ENCODE measurements at places on chromosomes 12 and 14.

- DNase-seq, result no peak
Measured at GRCh38 chr12:2957816-2958431, 1.3 kb upstream of the TEAD4 start.

- no peak for DNase-seq
Measured at GRCh38 chr12:46577063-46577776, 204.6 kb upstream of the SLC38A2 start.

GRCh38 chr12:107657133-107657532 is 28.5 kb upstream of the PWP1 start:
- no peak for DNase-seq

DNA sequence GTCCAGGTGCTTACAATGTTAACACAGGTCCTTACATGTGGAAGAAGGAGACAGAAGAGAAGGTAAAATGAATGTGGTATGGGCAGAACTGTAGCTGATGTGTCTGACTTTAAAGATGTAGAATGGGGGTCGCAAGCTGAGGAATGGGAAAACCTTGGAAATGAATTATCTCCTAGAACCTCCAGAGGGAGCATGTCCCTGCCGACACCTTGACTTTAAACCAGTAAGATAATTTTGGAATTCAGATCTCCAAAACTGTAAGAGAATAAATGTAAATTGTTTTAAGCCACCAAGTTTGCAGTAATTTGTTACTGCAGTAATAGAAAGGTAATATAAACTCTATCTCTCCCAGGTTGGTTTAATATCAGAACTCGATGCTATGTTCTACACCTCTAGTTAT is 80.1 kb upstream of the ALG10 start:
- DNase-seq, result no peak

DNA sequence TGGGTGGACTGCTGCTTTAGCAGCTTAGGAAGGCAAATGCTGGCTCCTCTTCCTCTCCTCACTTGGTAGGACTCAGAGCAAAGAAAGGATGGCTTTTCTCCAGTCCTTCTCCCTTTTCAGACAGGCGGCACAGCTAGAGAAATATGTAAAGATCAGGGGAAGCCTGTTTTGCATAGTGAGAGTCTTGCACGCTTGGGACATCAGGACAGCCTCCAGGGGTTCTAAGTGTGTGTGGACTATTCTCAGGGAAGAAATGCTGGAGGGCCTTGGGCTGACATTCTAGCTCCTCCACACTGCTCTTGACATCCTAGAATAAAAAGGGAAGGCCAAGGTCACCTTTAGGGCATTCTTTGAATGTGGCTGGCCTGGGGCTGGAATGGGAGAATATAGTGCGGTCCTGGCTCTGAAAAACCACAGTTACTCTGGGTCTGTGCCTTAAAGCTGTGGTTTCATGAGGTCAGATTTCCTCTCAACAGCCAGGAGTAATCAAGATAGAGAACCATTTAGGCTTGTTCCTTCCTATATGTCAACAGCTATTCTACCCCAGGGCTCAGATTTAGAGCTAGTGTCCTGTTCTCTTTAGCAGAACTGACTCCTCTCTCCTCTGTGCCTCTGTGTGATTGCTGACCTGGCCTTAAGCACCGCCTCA is 24.3 kb downstream of the CMA1 start:
- DNase-seq, result no peak

- no peak for DNase-seq
Measured at GRCh38 chr14:101330416-101331140, 230.7 kb upstream of the DIO3 start.

DNA sequence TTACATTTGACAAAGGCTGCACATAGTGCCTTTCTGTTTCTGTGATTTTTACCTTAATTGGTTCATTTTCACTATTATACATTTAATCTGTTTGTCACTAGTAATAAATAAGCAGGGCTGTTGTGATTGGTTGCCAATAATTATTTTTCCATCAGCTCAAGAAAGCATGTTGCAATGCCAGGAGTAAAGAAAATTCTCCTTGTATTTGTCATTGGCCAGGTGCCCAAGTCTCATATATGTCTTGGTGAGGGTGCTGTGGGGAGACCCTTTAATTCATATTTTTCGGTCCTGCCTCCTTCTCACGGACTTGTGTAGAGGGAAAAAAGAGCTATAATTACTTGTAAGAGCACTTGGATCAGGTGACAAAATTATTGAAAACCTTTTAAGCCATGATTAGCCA is 108.0 kb downstream of the KITLG start:
- no peak for DNase-seq

DNA sequence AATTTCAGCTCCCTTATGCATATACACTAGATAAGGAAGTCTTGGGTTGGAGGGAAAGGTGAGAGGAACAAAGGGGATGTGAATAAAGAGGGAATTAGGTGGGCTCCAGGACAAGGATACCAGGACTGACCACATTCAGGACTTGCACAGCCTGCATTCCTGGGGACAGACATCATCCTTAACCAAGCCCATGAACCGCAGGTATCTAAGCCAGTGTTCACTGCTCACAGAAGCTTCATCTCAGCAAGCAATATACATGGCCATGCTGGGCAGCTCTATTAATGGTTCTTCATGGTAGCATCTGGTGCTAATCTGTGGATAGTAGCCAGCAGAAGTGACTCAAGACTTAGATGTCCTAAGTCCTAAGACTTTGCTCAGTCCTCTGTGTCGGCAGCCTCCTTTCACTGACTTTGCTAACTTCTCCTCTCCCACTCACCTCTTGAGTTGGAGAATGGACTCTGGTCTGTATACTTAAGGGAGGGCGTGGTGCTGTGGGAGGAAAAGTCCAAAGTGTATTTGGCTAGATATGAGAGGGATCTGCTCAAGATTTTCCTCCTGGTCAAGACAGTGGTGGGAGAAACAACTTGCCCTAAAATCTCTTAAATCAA is 136.1 kb downstream of the ASCL1 start:
- no peak for DNase-seq

DNA sequence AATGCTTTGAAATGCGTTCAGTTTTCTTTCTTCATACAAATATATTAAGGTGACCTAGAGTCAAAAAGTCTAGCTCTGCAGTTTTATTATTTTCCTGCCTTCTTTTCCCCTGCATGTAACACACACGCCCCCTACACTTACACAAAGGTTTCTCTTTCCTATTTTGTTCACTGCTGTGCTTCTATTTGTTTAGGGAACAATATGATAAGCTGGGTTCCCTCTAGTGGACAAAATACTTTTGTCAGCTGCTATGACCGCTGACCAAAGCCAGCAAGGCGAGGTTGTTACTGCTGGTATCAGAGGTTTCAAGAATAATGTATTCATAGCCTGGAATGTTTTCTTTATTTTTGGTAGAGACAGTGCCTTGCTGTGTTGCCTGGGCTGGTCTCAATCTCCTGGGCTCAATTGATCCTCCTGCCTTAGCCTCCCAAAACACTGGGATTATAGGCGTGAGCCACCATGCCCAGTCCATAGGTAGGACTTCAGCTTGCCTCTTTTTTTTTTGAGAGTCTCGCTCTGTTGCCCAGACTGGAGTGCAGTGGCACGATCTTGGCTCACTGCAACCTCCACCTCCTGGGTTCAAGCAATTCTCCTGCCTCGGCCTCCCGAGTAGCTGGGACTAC is 33.4 kb downstream of the FNTB start:
- no peak for DNase-seq

- DNase-seq, result no peak
Measured at GRCh38 chr14:59246566-59246965, 58.1 kb downstream of the DAAM1 start.

DNA sequence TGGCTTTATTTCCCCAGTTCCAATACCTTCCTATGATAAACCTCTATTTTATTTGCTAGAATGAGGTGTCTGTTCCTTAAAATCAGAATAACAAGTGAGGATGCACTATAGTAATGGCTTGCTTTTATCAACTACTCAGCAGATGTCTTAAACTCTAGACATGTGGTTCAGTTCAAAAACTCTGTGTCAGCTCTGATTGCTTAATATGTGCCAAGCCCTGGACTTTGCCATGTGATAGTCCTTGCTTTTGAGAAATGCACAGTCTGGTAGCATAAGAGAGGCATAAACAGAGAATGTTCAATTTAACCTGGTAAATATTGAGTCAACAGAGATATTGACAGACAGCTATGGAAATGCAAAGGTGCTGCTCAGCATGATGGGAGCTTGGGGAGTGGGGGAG is 254.8 kb downstream of the PDZRN4 start:
- no peak for DNase-seq

- no peak for DNase-seq
Measured at GRCh38 chr14:71720978-71721624, 211.1 kb upstream of the RGS6 start.

DNA sequence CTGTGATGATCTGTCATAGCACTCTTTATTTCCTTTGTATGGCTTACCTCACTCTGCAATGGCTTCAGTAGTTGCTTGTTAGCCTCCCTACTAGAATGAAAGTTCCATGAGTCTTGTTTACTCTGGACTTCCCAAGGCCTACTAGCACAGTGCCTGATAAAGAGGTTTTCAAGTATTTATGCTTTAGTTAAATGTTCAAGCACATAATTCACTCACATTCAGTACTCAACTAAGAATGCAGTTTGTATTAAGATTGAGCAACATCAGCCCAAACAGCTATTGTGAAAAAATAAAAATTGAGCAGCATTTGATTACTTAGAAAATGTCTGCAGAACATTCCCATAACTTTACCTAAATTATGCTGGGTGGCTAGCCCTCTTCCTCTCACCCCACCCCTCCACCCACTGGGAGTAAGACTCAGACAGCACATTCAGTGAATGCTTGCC is 158.9 kb upstream of the AMIGO2 start:
- DNase-seq, result no peak

- DNase-seq, result no peak
Measured at GRCh38 chr12:93136253-93137055, 207.4 kb upstream of the EEA1 start.

DNA sequence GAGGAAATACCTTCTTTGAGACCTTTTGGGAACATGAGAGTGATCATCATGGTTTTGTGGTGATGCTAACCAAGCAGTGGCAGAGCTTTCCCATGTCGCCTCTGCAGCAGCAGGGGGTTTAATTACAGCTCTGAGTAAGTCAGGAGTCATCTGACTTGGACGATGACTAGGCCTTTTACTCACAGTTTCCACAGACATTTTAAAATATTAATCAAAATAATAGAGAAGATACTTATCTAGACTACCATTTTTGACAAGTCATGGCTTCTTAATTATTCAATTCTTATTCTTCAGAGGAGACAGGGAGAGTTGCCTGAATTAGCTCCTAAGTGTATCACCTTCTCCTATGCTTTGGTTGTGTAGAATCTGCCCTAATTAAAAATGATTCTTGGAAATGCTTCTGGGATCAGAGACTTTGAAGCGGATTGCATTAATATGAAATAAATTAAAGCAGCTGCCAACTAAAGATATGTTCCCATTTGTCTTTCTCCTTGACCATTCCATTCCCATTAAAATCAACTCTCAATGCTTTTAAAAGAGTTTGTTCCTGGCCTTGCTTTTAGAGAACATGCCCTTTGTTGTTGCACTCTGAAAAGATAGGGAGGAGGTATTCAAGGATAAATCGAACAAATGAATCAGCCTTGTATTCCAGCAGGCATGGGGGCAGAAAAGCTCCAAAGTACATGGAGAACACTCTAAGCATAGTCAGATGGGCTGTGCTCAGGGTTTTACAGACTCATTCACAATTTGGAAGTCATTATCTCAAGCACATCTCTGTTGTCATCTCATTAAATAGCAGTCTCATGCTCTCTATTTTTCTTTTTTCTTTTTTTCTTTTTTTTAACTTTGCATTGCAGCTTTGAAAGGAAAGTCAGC is 7.7 kb upstream of the IFNG-AS1 start:
- no peak for DNase-seq

- DNase-seq, result no peak
Measured at GRCh38 chr12:13177373-13177772, 19.2 kb upstream of the EMP1 start.
